CD4-positive, alpha-beta memory T cell (primary cell): ENCODE measurements at places on chromosomes 7 and 10.

GRCh38 chr10:75181073-75181472 is 29.5 kb upstream of the VDAC2 start:
- DNase-seq, result no peak

DNA sequence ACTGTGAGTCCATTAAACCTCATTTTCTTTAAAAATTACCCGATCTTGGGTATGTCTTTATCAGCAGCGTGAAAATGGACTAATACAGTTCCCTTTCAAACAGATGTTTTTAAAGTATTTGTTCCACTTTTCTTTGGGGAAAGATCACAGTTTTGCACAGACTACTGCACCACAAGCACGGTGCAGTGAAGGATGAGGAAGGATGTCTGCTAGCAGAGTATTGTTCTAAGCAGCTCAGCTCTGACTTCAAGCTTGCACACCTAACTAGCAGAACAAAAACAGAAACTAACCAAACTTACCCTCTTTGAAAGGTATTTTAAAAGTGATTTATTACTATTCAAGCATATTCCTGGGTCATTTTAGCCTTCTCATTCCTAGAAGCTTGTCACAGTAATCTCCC is 20.0 kb downstream of the THNSL1 start:
- no peak for DNase-seq

GRCh38 chr7:8481752-8482446 is 48.5 kb downstream of the NXPH1 start:
- no peak for DNase-seq

GRCh38 chr7:150476819-150477631 is 26.6 kb downstream of the GIMAP8 start:
- peak; percentile 50 for DNase-seq

GRCh38 chr7:41732436-41732785 is 29.5 kb upstream of the INHBA start:
- no peak for DNase-seq
